ENCODE measurements at places on chromosomes 6 and 20. TPM values are rescaled to one million over a fixed set of nuclear protein-coding genes. Genes with fewer than 3 reads are reported as not detected.

- no peak for DNase-seq
Measured at GRCh38 chr6:96015518-96016333, at the start of gene FUT9. FUT9 (plus strand) TSS chr6:96015974; CDS start chr6:96203156, 187,182 bp downstream.

The SOBP gene
- total RNA-seq, result 0.23 TPM

- DNase-seq, result peak; percentile 13
Measured at GRCh38 chr6:28269492-28269891, 2.5 kb downstream of the ZSCAN26 start.

The CNR1 gene
- not detected for total RNA-seq

GRCh38 chr6:17908831-17909230 lies 78.6 kb downstream of the KIF13A start:
- no peak for DNase-seq

DNA sequence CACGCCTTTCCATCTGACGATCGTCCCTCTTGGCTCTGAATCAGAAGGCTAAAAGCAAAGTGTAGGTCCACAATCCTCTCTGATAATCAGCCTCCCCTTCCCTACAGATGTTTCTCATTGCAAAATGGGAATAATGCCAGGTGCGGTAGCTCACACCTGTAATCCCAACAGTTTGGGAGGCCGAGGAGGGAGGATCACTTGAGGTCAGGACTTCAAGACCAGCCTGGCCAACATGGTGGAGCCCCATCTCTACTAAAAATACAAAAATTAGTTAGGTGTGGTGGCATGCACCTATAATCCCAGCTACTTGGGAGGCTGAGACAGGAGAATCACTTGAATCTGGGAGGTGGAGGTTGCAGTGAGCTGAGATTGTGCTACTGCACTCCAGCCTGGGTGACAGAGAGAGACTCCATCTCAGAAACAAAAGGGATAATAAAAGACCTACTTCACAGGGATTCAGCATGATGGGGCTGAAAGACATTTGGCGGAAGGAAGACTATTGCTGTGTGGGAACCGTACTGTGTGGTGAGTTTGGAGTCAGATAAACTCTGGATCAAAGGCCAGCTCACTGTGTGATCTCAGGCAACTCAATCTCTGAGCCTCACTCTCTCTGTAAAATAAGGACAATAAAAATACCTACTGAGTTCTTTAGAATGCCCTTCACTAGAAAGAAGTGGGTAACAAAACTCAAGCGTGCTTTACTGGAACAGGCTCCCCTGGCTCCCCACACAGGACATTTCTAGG lies 15.9 kb upstream of the SLC9A8 start:
- no peak for DNase-seq

DNA sequence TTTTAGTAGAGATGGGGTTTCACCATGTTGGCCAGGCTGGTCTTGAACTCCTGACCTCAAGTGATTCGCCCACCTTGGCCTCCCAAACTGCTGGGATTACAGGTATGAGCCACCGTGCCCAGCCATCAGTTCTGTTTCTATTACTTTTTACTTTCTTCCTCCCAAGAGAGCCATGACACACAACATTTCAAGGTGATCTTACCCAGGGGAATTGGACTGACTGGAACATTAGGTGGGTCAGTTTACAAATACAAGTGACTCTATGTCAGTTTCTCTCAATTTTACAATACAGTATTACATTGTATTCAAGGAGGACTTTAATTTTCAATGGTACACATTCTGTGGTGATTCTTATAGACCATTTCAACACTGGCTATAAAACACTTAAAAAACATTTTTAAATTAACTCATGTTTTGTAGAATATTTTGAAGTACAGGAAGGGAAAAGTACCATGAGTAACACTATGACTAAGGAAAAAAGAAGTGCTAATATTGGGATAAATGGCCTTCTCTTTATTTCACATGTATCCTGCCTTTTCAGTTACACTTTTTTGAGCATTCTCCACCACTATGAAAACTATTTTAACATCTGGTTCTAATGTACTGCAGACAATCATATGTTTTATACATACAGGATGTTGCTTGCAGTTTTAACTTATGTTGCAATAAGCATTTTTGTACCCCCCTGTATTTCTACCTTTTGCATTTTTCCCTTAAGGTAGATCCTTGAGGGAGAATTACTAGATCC lies 8.4 kb downstream of the TPBG start:
- no peak for DNase-seq

The HLA-DMB gene
- 1.9 TPM for total RNA-seq

The CFAP206 gene
- not detected for total RNA-seq

DNA sequence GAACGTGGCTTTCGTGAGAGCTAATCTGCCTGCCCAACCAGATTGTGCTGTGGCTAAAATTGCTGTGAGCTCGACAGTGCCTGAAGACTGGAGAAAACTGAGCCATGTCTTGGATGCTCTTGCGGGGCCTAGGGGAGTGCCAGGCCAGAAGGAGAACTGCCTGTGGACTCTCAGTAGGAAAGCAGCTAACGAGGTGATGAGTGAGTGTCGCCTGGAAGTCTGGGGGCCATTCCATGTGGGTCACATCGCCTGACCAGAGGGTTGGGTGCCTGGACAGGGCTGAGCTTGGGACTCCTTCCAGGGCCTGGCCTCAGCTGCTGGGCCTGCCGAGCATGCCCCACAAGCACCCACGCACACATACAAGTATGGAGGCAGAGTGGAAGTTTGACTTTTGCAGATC lies 166.5 kb downstream of the VEGFA start:
- no peak for DNase-seq

The MRPS10 gene
- total RNA-seq, result 36.2 TPM

DNA sequence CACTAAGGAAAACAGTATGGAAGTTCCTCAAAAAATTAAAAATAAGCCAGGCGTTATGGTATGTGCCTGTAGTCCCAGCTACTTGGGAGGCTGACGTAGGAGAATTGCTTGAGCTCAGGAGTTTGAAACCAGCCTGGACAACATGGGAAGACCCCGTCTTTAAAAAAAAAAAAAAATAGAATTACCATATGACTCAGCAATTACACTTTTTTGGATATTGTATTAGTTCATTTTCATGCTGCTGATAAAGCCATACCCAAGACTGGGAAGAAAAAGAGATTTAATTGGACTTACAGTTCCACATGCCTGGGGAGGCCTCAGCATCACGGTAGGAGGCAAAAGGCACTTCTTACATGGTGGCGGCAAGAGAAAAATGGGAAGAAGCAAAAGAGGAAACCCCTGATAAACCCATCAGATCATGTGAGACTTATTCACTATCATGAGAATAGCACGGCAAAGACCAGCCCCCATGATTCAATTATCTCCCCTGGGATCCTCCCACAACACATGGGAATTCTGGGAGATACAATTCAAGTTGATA lies 10.8 kb upstream of the SMIM29 start:
- no peak for DNase-seq

DNA sequence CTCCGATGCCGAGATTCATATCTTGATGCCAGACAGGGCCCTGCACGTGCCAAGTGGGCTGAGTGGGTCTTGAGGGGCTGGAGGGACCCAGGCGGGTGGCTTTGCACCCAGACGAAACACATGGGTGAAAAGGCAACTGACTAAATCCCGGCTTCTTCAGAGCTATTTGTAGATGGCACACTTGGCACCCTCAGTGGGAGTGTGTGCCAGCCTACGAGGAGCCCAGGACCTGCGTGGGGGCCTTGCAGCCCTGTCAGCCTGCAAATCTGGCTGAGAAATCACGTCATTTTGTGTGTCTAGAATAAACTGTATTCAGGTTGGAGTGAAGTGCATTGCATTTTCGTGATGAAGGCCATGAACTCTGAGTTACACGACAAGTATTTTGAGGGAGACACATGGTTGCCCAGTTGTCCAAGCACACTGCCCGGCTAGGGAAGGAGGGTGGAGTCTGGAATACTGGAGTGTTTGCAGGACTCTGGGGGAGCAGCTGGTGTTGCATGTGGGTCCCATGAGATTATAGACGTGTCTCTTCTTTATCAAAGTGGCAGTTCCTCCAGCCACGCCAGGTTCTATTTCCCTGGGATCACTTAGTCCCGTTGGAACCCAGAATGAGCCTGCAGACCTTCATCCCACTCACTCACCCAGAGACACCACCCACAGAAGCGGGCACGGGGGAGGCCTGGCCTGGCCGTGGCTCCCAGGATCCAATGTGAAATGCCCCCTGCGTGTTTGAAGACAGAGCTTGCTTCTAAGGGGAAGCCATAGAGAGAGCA lies 60.2 kb downstream of the DLL1 start:
- DNase-seq, result no peak

The OGFR gene
- total RNA-seq, result 43.8 TPM

The ATP9A gene
- total RNA-seq, result 2.7 TPM

The YTHDF1 gene
- 32.2 TPM for total RNA-seq

DNA sequence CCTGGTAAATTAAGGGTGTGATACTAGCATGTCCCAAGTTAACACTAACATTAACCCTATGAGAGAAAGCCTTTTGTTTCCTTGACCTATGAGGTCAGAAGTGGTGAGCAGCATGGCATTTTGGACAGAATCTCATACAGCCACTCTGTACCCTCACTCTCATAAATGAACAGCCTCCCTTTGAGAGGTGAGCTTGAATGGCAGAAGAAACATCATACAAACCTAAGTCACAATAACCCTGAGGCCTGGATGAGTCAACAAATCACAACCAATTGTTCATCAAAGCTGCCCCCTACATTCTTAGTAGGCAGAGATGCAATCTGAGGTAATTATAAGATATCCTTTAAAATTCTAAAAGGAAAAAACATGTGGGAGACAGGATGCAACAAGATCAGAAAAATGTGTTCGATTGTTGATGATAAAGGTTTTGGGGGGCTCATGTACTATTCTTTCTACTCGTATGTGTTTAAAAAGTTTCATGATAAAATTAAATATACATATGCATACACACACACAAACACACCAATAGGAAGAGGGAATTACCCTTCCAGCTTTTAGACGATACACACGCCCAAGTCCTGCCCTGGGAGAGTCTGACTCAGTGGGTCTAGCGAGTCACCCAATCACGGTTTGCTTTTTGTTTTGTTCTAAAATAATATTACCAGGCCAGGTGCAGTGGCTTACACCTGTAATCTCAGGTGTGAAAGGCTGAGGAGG lies 117.3 kb downstream of the ARHGAP18 start:
- peak; percentile 60 for DNase-seq

The OR2B6 gene
- not detected for total RNA-seq

The TLDC2 gene
- total RNA-seq, result not detected

- DNase-seq, result peak; percentile 15
Measured at GRCh38 chr6:97215157-97215769, 67.8 kb downstream of the MMS22L start.

GRCh38 chr20:35344354-35344837 lies 52.2 kb upstream of the FAM83C start:
- no peak for DNase-seq

DNA sequence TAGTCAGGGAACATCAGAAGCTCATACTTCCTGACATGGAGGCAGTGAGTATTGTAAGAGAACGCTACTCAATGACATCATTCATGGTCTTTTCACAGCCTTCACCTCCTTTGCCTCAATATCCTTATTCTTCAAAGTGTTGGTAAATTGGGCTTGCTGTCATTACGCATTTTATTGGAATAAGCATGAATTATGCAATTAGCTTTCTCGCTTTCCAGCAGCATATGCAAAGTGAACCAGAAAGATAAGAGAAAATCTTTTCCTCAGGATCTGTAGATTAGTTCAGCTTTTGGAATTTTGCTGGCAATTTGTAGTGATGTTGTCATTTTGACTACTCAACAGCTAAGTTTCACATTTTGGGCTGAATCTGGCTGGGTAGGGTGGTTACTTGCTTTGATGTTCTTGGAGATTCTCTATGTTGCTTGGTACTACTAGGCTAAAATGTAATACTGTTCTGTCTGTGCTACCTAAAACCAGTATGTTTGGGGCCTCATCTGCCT lies 1012.1 kb downstream of the KIF16B start:
- no peak for DNase-seq

DNA sequence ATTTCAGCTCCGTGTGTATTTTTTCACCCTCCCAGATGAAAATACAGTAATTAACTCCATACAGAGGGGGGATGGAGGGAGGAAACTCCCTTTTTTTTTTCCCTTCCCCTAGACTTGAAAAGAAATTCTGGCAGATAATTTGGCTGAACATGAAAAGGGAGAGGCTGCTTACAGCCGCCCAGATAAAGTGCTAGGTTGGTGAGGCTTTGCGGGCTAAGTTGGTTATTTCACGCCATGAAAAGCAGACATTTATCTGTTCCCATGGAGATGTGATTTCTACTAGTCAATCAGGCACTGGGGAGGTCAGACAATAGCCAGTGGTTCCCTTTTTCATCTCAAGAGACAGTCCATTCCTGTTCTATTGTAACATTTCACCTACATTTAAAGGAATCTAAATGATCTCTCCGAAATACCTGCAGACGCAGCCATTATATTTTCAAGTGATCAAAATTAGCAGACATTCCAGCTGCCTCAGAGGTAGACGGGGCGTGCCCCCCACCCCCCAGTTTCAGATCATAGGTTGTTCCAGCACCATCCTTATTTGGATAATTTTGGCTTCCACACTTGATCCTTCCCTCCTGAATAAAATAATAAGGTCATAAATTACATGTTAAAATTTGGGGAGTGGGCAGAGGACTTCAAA lies 143.9 kb upstream of the ZNF217 start:
- DNase-seq, result no peak

DNA sequence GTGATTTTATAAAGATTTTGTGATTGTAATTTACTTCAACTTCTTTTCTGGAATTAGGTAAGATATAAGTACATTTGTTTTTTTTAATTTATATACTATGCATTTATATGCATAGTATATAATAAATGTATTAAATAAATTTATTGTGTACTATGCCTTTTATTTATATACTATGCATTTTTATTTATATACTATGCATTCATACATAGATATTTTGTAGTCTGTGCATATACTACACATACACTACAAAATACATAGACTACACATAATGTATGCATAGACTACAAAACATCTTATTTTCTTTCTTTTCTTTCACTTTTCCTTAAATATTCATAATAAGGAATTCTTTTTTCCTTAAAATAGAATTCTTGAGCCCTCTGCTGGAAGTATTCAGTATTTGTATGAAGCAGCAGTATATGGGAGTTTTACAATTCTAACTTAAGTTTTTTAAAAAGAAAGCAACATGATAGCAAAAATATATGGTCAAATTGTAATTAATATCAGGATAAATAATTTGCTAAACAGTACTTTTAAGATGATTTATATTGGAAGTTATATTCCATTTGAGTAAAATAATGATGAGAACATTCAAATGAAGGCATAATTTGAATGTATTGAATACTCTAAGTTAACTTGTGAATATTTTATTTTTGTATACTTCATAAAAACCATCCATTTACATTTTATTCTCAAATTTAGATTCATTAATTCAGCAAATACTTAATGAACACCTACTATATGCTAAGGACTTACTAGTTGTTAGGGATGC lies 129.3 kb downstream of the KLHL32 start:
- no peak for DNase-seq

The ZFP57 gene
- not detected for total RNA-seq

GRCh38 chr6:43468240-43468639 lies 9.1 kb upstream of the TJAP1 start:
- DNase-seq, result no peak

The CD93 gene
- 0.82 TPM for total RNA-seq

The C6orf118 gene
- not detected for total RNA-seq

DNA sequence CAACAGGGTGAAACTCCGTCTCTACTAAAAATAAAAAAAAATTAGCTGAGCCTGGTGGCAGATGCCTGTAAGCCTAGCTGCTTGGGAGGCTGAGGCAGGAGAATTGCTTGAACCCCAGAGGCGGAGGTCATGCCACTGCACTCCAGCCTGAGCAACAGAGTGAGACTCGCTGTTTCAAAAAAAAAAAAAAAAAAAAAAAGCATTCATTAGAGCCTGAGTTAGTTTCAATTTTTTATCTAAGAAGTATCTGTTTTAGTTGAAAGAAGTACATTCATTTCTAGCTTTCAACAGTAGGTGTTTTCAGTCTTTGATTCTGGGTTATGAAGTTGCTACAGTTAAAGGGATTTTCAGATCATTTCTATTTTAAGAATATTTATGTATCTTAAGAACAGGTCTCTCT lies 42.2 kb downstream of the ZNF292 start:
- peak; percentile 28 for DNase-seq

All from activated CD4-positive, alpha-beta T cell treated with anti-CD3 and anti-CD28 coated beads for 36 hours (primary cell).